T-helper 1 cell (primary cell): ENCODE measurements at places on chromosomes 16 and 17.
A peak's percentile ranks its signal among the peaks of the same experiment; 100 is the strongest.

DNA sequence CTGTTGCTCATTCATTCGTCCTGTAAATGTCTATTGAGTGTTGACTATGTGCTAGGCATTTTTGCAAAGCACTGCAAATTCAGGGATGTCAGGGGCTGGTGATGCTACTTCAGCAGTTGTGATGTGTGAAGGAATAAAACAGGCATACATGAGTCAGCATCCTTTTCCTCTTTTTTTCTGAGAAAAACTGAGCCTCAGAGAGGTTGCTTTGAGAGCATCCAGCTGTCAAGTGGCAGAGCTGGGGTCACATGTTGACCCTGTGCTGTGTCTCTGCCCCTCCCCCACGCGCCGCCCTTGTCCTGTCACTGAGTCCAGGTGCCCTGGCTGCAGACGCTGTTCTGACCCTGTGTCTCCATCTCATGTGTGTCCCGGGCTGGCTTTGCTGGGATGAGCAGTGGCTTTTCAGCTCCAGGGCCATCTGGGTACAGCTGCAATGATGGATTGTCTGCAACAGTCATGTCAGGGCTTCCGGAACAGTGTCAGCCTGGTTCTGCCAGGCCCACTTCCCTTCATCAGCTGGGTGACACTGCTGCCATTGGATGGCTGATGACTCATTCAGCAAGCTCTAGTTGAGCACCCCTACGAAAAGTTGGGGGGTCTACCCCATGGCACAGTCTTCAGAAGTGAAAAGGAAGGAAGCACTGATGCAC is 14.9 kb downstream of the SEC14L5 start:
- DNase-seq = no peak

DNA sequence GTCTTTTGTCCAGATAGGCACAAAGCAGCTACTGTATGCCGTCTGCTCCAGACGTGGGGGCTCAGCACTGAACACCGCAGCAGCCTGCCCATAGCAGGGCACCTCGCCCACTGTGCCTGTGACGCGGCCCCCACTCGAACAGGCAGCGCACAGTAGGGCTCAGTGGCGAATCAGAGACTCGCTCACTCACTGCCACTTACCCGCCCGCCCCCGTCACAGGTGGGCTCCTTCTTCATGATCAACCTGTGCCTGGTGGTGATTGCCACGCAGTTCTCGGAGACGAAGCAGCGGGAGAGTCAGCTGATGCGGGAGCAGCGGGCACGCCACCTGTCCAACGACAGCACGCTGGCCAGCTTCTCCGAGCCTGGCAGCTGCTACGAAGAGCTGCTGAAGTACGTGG is 23.6 kb downstream of the TPSG1 start:
- DNase-seq = no peak

DNA sequence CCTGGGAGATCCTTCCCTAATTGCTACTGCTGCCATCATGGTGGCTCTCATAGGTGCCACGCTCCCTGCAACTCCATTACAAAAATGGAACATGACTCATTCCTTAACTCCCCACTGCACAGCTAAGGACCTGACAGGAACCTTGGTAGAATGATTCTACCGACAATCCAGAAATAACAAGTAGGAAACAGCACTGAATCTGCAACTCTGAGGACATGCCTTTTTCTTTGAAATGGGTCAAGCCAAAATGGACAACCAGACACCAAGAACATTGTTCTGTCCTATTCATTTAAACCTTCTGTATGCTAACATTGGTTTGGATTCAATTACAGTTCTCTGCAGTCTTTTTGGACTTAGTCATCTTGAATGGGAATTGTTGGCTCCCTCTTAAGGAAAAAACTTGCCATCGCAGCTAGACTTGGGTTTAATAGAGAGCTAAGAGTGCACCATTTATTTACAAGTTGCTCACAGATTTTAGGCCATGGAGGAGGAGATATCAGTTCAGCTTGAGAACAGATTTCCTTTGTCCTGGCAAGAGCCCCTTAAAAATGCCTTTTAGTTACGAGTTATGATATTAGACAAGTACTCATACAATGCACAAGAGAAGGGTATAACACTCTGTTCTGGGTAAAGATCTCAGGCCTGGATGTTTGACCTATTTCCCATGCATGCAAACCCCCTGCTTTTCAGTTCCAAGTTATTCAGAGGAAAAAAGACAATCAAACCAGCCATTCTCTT is 20.9 kb upstream of the NSRP1 start:
- DNase-seq = no peak

- DNase-seq = no peak
These were observed 22.5 kb downstream of the VPS53 start for GRCh38 chr17:692116-692515.

GRCh38 chr17:82623707-82624106 is 24.5 kb downstream of the WDR45B start:
- no peak for DNase-seq

DNA sequence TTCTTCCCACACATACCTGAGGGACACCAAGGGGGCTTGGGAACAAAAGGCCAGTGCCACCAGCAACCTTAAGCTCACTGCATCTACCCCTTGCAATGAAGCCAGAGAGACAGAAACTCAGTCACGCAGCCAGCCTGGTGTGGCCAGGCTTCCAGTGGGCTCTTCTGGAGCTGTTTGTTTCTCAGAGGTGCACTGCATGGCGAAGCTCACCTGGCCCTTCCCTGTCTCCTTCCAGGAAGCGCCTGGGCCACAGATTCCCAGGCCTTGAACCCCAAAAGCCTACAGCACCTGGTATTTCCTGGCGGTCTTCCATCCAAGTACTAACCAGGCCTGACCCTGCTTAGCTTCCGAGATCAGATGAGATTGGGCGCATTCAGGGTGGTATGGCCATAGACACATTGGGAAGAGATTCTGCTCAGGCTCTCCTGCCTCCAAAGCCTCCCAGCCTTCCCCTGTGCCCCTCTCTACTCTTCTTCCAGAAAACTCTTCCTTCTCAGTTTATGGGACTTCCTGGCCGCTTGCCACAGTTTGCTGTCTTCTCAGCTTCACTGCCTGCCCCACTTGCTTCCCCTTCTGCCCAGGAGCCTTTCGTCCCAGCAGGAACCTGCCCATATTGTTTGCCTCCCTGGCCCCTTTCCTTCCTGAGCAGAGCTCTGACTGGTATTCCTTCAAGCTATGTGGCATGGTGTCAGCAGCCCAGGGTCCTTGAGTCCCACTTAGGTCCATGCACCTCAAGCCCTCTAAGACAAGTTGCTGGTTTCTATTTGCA is 1.6 kb downstream of the CISD3 start:
- no peak for DNase-seq

GRCh38 chr17:76707985-76708807 is 2.6 kb downstream of the MXRA7 start:
- no peak for DNase-seq

GRCh38 chr17:40484973-40485530 is 16.4 kb downstream of the TNS4 start:
- no peak for DNase-seq

- DNase-seq = peak; percentile 86
These were observed at the start of gene USP31 for GRCh38 chr16:23149267-23149992. Gene USP31, minus strand, starts transcription at chr16:23149452. Its CDS starts 182 bp downstream, at chr16:23149270.

DNA sequence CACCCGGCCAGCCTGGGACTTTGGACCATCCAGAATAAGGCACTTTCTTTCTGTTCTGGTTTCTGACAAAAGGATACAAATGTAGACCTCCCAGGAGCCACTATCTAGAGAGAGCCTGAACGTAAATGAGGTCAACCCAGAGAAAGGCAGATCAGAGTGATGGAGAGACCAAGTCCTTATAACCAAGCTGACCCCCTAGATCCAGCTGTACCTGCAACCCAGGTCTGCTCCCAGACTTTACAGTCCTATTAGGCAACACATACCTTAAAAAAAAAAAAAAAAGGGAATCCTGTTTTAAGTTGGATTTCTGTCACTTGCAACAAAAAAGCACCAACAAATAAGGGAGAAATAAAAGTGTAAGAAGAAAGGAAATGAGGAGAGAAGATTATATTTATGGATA is 23.2 kb downstream of the CPPED1 start:
- no peak for DNase-seq

DNA sequence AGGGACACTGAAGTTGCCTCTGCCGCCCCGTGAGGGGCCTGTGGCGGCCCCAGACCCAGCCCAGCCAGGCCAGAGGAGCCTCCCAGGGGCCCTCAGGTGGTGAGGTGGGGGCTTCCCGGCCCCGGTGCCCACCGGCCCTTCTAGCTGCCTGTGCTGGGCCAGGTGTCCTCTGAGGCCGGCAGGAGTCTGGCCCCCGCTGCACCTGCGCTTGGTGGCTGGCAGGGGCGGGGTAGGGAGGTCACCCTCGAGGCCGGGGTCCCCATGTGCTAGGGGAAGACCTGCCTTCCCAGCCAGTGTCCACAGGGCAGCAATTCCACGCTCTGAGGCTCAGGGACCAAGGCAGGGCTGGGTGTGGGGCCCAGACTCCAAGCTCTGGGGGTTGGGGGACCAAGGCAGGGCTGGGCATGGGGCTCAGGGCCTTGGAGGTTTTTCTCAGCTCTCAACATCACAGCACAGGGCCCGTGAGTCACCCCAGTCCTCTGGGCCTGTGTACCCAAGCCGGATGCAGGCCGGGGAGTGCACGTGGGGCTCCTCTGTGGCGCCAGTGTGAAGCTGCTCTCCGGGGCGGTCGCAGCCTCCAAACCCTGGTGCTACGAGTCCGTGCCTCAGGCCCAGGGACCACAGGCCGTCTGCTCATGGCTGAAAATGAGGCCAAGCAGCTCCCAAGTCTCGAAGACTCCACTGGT is 1.3 kb upstream of the CCDC154 start:
- no peak for DNase-seq

DNA sequence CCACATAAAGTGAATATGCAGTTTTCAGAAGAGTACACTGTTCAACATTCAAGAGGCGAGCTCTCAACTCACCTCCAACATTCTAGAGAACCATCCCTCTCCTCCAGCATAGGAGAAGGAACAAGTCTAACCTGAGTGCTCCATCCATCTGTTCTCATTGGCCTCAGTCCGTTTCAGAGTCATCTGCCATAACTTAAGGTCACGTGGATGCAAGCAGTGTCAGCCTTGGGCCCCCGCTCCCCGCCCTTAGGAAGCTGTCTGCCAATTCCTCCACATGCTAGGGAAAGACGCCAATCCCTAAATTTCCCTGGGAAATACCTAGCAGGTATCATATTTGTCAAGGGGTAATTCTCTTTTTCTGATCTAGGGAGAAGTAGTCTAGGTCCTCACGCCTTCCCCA is 21.4 kb downstream of the MARVELD3 start:
- no peak for DNase-seq

- peak; percentile 40 for DNase-seq
These were observed 54.8 kb downstream of the SPECC1 start for GRCh38 chr17:20063665-20064648.

DNA sequence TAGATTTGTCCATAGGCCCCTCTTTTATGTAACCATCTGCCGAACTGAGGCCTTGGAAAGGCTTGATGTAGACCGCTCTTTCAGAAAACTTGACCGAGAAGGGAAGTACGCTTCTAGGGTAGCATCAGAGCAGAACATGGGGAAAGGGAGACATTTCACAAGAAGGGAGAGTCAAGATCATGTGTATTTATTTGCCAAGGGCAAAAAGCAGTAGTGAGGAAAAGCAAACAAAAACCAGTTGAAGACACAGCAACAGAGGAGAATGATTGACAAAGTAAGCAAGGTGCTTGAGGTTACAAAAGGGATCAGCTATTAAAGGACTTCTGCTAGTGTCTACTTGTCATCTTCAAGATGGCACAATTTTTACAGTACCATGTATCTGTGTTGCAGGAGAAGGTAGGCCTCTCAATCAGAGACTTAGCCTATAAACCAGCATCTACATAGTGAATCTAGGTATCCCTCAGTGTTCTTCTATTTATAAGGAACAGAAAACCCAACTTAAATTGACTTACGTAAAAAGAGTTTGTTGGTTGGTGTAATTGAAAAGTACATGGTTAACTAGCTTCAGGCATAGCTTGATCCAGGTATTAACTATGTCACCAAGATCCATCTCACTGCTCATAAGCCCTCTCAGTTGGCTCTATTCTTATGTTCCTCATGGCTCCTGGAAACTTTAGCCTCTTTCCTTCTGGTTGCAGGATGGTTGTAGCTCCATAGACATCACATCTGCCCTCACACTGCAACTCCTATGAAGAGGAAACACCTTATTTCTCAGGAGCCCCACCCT is 288.4 kb downstream of the IRX3 start:
- DNase-seq = no peak

GRCh38 chr17:70808596-70808995 is 639.3 kb downstream of the KCNJ2 start:
- no peak for DNase-seq

- no peak for DNase-seq
These were observed 182.3 kb downstream of the SHISA9 start for GRCh38 chr16:13083681-13084080.

GRCh38 chr17:43338886-43339516 is 59.8 kb upstream of the ARL4D start:
- peak; percentile 28 for DNase-seq

DNA sequence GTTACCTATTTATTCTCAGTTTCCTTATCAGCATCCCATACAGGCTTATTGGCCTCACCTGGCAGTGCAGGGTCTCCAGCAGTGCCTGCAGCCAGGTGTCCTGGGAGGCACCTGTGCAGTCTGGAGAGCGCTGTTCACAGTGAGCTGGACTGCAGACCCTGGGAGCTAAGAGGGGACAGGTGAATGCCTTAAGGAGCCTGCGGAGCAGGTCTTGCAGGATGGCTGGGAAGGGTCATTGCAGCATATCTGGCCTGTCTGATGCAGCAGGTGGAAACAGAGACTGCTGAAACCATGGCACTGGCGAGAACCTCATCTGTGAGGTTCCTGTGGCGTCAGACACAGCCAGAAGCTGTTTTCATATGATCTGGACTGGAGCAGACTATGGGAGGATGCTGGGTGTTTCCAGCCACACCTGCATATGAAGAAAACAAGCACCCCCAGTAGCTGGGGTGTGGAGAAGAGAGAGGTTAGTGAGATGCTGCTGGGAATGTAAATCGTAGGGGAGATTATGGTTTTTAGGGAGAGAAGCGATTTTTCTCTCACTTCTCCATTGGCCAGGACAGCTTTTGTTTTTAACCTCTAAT is 77.0 kb downstream of the NTN1 start:
- no peak for DNase-seq

DNA sequence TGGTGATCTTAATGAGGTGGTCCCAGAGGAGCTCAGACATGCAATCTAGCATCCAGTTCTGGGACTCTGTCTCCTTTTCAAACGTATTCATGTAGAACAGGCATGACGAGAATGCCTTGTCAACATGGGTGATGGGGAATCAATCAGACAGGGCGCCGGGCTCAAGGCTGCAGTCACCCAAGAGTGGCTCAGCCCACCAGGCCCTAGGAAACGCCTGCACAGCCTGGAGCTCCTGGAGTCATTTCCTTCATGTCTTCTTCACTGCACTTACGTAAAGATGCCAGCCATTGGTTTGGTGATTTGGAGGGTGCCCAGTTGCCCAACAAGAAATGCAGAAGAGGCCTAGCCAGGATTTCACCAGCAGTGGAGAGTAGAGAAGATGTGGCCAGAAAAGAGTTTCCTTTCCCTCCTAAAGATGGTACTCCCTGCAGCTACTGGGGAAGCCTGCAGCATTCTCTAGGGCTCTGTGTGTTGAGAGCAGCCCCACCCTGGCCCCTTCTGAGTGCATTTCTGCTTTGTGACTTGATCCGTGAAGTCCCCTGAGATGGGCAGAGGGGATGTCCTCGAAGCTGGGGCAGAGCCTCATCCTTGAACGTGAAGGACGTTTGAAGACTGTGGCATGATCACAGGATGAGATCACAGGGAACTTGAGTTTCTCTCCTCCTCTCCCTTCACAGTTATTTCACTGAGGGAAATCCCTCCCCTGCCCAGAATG is 24.0 kb upstream of the STH start:
- DNase-seq = no peak

GRCh38 chr16:7579454-7579853 is 246.8 kb downstream of the RBFOX1 start:
- DNase-seq = no peak
